ENCODE measurements at places on chromosomes 6 and 20.
A peak's percentile ranks its signal among the peaks of the same experiment; 100 is the strongest.

- DNase-seq: no peak
Measured at GRCh38 chr6:132675749-132676148, 16.8 kb upstream of the TAAR1 start.

- peak; percentile 3 for DNase-seq
Measured at GRCh38 chr20:45095805-45096238, 5.1 kb downstream of the KCNS1 start.

GRCh38 chr20:4119854-4120209 lies 104.5 kb upstream of the RNF24 start:
- DNase-seq: no peak

GRCh38 chr6:46410334-46410953 lies 80.8 kb downstream of the RCAN2 start:
- DNase-seq: no peak

DNA sequence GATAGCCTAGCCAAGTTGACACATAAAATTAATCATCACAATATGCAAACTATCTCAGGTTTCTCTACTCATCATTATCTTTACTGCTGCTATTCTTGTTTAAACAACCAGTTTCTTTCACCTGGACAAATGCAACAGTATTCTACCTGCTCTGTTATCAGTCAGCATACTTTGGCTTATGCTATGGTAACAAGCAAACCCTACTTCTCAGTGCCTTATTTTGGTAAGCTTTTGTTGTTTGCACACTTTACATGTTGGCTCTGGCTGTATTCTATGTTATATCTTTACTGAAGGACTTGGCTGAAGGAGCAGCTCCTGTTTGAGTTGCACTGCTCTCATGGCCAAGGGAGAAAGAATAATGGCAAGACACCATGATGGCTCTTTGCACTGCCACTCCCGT lies 463.1 kb downstream of the EPM2A start:
- no peak for DNase-seq

- DNase-seq: peak; percentile 52
Measured at GRCh38 chr6:3068329-3069214, at the start of gene RIPK1. Gene RIPK1, plus strand, starts transcription at chr6:3068494. Its CDS starts 8,330 bp downstream, at chr6:3076824.

- DNase-seq: no peak
Measured at GRCh38 chr20:15682690-15683089, 890.6 kb downstream of the KIF16B start.

DNA sequence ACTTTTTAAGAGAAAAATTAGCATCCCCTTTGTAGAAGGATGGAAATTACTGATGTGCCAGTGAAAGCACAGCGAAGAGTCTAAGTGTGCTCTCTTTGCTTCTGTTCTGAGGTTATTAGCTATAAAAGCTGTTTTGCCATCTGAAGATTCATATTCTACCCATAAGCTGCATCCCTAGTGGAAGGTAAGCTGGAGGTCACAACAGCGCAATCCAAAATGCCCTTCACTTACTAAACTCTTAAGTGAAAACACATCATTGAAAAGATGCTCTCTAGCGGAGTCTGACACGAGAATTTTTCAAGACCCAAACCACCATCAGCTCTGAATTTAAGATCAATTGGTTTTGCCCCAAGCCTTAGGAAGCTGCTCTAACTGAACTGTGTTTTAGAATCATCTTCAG lies 113.5 kb downstream of the ZMYND8 start:
- DNase-seq: no peak

DNA sequence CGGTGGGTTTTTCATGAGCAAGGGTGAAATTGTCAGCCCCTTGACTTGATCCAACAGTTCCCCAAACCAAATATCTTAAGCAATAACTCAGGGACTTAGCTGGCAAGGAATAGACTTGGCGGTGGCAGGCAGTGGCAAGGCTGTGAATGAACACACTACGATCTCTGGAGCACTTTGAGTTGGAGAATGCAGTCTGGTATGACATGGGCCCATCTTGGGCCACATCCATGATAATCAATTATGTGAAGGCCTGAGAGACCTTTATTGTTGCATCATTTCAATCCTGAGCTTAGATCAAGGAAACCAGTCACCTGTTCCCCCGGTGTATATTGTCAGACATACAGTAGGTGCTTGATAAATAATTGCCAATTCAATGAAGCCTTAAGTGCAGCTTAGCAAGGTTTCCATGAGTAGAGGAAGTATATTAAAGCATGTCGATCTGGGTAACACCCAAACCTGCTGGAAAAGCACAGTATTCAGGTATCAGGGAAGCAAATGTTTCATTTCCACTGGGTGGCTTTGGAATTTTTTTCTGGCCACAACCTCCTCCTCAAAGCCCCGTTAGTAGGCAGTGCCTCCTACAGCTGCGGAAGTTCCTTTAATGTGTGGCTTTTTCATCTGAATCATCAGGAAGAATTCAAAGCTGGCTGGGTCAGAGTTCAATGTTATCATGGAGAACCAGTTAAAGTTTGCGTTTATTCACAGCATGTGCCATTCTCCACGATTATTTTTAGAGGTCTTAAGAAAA lies 10.2 kb downstream of the CASS4 start:
- DNase-seq: no peak

GRCh38 chr20:53753880-53754459 lies 160.3 kb upstream of the ZNF217 start:
- DNase-seq: no peak

GRCh38 chr6:133587546-133588160 lies 301.3 kb upstream of the TCF21 start:
- no peak for DNase-seq

DNA sequence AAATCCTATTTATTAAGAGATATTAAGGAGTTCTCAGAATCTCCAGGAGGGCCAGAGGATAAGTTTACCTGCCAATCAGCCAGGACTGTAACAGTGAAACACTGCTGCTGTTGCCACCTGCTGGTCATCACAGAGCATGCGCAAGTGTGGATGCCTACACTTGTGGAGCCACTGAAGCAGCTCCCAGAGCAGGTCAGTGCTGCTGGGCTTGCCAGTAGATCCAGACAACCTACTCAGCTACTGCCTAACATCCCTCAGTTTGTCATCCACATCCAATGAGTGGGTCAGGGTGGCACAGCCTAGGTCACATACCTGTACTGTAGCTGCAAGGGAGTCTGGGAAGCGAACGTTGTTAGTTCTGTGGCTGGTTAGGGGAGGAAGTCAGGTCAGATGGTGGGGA lies 18.3 kb upstream of the NHSL1 start:
- no peak for DNase-seq

DNA sequence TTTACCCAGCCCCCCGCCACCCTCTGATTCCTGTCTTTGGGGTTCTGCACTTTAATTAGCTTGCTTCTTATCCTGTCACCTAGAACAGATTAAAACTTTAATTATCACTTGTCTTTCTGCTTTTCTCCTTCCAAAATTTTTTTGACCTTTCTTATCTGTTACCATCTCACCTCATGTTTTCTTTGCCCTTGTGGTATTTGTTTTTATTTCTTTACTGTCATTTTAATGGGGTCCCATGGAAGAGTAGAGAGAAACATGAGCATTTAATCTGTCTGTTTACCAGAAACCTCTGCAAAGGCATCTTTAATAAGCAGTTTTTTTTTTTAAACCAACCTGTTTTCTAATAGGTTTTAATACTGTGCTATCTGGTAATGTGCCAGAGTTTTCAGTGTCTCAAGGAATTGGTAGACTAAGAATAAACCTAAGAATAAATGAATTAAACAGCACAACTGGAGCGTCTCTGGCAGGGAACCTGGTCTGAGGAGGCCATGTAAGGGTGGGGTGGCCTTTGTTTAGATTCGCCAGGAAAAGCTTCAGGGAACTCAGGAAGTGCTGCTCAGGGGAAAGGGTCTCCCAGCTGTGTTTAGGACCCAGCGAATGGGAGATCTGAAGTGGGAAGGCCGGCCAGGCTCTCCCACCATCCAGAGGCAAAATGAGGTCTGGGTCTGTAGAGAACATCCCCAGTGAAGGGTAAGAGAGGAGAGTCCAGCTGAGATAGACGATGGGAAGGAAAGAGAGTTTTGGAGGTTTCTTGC lies 69.8 kb downstream of the ARID1B start:
- DNase-seq: no peak
